ENCODE measurements at places on chromosomes 11 and 22. TPM values are rescaled to one million over a fixed set of nuclear protein-coding genes. Genes with fewer than 3 reads are reported as not detected.

DNA sequence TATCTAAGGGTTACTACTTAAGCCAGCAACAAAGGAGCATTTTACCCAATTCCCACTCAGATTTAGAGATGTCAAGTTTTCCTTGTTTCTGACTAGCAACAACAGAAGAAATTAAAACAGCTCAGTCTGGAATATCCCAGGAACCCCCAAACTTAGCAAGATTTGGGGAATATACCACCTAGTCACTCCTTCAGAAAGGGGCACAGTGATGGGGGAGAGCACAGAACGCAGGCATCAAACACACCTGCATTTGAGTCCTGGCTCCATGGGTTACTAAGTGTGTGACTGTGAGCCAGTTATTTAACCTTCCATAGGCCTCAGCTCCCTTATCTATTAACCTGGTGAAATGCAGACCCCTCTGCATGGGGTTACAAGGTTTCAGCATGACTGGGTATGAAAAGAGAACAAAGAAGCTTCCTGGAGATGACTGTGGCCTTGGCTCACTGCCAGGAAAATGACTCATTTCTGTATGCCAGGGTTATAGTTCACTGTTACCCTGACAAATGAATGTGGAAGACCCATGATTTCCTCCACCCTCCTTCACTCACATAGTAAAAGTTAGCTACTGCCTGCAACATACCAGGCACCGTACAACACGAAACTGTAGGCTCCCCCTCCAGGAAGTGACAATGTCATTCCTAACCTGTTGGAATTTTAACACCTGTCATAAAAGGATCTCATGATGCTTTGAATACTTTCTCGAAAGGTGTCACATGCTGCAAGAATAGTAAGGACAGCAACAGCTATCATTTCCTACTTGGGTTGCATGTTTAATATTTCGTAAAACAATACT is 79.6 kb downstream of the ME3 start:
- DNase-seq: no peak
- H3K27me3 ChIP-seq: no peaks in the 10 kb centered on the region

DNA sequence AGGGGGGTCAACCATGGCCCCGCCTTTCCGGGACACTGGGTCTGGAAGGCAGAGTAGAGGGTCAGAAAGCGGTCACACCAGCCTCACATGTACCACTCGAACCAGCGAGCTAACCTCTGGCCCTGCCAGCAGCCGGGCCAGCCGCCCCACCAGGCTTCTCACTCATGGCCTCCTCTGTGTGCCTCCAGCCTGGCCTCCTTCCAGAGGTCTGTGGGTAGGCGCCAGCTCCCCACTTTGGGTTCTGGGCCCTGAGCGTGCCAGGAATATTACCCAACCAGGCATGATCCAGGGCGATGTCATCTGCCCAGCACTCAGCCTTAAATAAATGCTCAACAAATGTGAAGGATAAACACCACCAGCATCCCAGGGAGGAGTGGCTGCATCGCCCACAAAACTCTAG is 5.8 kb downstream of the SCUBE1 start:
- no peak overlapping the region for H3K4me3 ChIP-seq
- no peaks in the 10 kb centered on the region for H3K4me1 ChIP-seq
- H3K27me3 ChIP-seq: peaks cover 23% of the 10 kb centered on the region
- DNase-seq: no peak

Gene TBX10
- 0.11 TPM for polyA plus RNA-seq

DNA sequence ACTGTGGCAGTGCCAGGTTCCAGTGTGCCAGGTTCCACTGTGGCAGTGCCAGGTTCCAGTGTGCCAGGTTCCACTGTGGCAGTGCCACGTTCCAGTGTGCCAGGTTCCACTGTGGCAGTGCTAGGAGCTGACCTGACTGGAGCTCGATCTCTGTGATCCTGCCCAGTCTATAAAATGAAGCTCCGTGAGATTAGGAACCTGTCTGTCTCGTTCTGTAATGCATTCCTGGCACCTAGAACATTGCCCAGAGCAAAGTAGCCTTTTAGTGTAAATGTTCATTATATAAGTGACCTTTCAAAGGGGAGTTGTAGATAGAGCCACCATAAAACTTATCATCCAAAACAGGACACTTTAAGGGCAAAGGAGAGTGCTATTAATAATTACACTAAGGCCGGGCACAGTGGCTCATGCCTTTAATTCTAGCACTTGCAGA is 36.0 kb downstream of the ART5 start:
- no peaks in the 10 kb centered on the region for H3K27me3 ChIP-seq
- H3K4me1 ChIP-seq: no peaks in the 10 kb centered on the region
- no peaks in the 10 kb centered on the region for H3K36me3 ChIP-seq
- H3K27ac ChIP-seq: peak overlapping the region; percentile 34
- H3K4me3 ChIP-seq: no peak overlapping the region
- no peak for DNase-seq

- H3K4me1 ChIP-seq: no peaks in the 10 kb centered on the region
- DNase-seq: no peak
- no peak overlapping the region for H3K4me3 ChIP-seq
Observed at GRCh38 chr11:36070213-36070953, 126.5 kb downstream of the LDLRAD3 start.

Gene TPST2
- 51.7 TPM for polyA plus RNA-seq

Gene RTN4RL2
- 1.1 TPM for polyA plus RNA-seq

Gene LDHAL6A
- not detected for polyA plus RNA-seq

- no peak overlapping the region for H3K27ac ChIP-seq
- no peak overlapping the region for H3K4me3 ChIP-seq
- peaks cover 22% of the 10 kb centered on the region for H3K27me3 ChIP-seq
- DNase-seq: no peak
- H3K4me1 ChIP-seq: no peaks in the 10 kb centered on the region
Observed at GRCh38 chr11:120996973-120997372, 26.9 kb upstream of the TBCEL start.

GRCh38 chr22:37457093-37457893 is 28.9 kb downstream of the MFNG start:
- peak; percentile 60 for DNase-seq
- H3K27me3 ChIP-seq: no peaks in the 10 kb centered on the region
- no peak overlapping the region for H3K27ac ChIP-seq
- H3K4me1 ChIP-seq: no peaks in the 10 kb centered on the region
- no peak overlapping the region for H3K4me3 ChIP-seq

GRCh38 chr22:25054943-25055511 is 102.5 kb downstream of the KIAA1671 start:
- H3K27me3 ChIP-seq: no peaks in the 10 kb centered on the region
- no peak overlapping the region for H3K4me3 ChIP-seq
- H3K27ac ChIP-seq: no peak overlapping the region
- peaks cover 4% of the 10 kb centered on the region for H3K4me1 ChIP-seq

Gene CFAP300
- polyA plus RNA-seq: 0.50 TPM
